ENCODE measurements at places on chromosomes 5 and 9.

DNA sequence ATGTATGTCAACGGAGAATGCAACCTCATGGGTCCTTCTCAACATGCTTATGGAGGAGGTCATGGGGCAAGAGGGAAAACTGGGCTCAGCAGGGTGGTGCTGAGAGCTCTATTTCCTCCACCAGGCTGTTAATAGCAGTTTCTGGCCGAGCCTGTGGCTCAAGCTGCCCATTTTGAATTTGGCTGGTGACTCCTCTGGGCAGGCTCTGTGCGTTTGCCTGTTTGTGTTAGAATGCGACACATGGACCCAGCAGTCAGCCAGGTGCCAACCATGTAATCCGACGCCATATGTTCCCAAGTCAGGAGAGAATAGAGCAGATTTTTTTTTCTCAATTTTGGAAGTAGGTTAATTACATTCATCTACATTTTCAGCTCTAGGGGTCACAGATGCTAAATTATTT is 387.7 kb upstream of the CLINT1 start:
- DNase-seq, result no peak

- DNase-seq, result no peak
These were observed 15.0 kb downstream of the C9orf72 start for GRCh38 chr9:27558307-27558706.

- DNase-seq, result no peak
These were observed 134.0 kb upstream of the MAP3K1 start for GRCh38 chr5:56681346-56681745.

GRCh38 chr9:120197605-120198004 is 382.4 kb downstream of the CDK5RAP2 start:
- DNase-seq, result no peak

DNA sequence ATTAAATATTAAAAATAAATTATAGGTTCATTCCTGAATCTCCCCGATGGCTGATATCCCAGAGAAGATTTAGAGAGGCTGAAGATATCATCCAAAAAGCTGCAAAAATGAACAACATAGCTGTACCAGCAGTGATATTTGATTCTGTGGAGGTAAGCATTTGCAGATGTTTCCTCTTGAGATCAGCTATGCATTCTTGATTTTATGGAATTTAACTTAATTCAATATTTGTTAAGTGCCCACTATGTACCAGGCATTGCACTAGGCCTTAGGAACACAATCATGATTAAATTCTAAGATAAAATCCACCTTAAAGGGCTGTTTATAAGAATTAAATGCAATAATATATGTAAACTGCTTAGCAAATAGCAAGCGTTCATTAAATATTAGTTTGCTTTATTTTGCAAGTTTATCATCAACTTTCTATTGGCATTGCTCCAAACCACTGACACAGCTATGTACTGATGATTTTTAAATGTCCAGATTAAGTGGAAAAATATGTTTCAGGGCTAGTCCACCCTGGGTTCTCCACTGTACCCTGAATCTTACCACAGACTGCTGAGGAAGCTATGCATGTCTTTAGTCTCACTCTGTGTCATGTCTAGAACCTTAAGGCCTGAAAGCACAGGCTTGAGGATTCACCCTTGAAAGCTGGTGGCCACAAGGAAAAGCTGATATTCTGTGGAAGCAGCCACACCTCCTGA is 33.2 kb downstream of the SLC22A4 start:
- no peak for DNase-seq

GRCh38 chr9:91572044-91572443 is 148.4 kb upstream of the NFIL3 start:
- no peak for DNase-seq

DNA sequence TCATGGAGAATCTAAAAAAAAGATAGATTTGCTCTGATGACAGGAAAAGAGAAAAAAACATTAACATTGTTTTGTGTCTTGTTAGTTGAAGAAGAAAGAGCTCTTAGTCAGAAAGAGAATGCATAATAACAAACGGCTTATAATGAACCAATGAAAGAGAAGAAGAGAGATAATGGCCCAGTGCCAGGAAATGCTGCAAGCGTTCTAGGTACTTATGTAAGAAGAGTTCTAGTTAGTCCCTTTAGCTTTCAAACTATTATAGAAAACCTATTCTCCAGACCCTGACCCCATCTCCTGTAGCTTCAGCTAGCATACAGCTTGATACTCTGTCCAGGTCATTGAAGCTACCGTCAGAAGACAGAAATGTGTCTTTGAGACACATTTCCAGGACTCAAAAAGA is 70.2 kb downstream of the FBXL17 start:
- DNase-seq, result no peak

DNA sequence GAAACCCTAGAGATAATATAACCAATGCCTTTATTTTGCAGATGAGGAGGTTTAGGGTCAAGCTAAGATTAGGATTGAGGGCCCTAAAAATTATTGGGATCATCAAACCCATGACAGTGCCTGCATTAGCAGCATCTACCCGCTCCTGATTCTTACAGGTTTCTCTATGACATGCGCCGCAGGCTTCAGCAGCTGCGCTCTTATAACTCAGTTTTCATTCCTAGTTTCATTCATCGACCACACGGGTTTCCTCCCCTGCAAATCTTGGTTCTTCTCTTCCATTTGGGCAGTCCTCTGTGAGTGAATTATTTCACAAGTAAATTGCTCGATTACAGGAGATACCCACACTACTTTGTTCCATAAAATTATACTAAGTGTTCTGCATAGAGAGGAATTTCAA is 137.2 kb downstream of the SLC24A2 start:
- DNase-seq, result no peak

DNA sequence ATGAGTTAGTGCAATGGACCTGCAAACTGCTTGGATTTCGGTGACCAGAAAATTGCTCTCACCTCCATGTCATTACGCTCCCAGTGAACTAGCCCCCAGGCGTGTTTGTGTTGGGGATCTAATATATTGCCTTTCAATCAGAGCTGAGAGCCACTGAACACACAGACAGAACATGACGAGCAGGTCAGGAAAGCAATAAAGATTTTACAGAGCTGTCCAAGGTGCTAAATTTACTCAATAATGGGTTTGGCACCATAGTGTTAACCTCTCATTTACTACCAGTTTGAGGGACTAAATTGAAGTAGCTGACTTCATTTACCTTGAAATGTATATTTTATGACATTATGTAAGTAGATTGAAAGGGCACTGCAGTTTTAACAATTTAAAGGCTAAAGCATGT is 383.0 kb downstream of the EBF1 start:
- no peak for DNase-seq

DNA sequence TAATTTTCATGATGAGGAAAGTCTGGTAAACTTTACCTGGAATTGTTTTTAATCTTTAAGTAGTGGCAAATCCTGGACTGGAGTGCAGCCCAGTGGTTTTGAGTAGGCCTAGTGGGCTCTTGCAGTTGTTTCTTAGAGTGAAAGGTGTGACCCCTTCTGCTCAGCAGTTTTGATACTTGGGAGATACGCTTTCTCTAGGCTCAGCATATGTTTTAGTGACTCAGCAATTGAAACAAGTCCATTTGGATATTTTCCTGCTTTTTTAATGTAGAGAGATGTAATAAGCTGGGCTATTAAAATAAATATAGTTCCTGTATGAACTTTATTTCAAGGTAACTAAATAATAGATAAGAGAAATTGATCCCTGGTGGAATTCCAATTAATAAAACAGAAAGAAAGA is 6.0 kb downstream of the POLR3G start:
- no peak for DNase-seq

GRCh38 chr9:36833954-36834353 is 200.1 kb downstream of the PAX5 start:
- DNase-seq, result no peak

DNA sequence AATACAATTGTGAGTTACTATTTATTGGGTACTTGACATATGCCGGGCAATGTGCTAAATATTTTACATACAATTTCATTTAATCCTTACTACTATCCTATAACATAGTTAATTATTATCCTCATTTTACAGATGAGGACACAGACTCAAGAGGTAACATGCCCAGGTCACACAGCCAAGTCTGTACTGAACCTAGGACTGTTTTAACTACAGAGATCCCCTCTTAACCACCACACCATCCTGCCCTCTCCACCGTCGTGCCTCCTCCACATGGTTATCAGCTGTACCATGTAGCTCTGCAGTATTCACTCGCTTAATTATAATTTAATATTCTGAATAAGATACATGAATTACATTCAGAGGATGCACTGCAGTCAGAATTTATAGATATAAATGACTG is 5.3 kb downstream of the RAB14 start:
- no peak for DNase-seq

- DNase-seq, result no peak
These were observed 53.8 kb upstream of the PAPPA start for GRCh38 chr9:116099821-116100220.

GRCh38 chr9:27554712-27555111 is 18.6 kb downstream of the C9orf72 start:
- DNase-seq, result no peak

- DNase-seq, result no peak
These were observed 6.2 kb downstream of the SLC6A18 start for GRCh38 chr5:1231354-1231905.

DNA sequence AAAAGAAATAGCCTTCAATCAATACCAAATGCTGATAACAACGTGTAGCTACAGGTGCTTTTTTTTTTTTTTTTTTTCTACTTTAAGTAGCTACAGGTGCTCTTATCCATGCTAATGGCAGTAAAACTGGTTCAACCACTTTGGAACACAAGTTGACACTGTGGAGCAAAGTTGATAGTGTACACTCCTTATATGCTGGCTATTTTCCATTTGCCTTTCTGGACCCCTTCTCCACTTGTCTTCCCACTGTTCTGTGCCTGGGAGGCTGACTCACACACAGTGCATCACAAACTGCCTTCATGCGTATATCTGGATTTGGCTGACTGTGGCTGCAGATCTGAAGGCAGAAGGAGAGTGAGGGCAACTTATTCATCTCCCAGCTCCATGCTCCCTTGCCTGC is 247.9 kb downstream of the MSX2 start:
- no peak for DNase-seq

DNA sequence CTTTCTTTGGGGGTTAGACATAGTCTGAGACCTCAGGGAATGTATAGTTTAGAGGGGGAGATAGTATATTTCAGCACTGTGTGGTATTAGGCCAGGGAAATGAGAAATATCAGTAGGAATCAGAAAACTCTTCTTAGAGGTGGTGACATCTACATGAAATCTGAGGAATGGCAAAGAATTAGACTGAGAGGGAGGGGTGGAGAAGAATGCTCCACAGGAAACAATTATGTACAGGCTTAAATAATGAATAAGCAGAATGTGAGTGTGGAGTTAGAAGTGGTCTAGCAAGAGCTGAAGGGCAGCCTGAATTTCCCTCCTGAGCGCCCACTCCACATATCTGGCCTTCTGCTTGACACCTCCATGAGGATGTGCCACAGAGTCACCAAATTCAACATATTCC is 3.6 kb upstream of the MACIR start:
- no peak for DNase-seq

- no peak for DNase-seq
These were observed 292.6 kb upstream of the DAB2 start for GRCh38 chr5:39717176-39717897.

DNA sequence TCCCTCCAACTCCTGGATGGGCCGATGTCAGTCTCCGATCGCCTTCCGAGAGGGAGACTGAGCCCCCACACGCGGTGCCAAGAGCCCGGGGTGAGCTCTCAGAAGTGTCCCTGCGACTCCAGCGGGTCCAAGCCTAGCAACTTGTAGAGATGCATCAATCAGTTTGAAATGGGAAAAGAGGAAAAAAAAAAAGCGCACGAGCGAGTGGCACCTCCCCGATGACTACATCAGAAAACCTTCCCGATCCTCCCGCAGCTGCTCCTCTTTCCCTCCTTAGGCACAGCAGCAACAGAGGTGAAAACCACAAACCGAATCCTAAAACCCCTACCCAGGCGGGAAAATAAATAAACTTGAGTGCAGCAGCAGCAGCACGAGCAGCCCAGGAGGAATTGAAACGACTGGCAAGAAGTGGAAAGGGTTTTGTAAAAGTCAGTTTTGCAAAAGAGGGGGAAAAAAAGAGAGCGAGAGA is 1.0 kb upstream of the EFNA5 start:
- DNase-seq, result no peak

DNA sequence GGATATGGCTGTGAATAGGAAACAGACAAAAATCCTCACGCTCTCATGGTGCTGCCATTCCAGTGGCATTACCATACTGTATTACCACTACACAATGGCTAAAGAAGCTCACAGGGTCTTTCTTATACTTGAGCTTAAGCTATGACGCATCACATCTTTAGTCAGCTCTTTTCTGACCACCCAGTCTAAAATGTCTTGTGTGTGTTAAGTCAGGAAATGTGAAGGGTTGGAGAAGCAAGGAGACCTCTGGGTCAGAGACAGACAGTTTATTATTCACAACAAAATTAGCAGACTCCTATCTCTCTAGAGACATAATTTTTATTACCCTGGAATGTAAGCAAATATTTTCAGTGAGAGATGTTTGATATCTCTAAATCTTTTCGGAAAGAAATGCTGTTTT is 1583.2 kb upstream of the WWC1 start:
- DNase-seq, result no peak

GRCh38 chr5:172685091-172685490 is 44.0 kb downstream of the NEURL1B start:
- no peak for DNase-seq

DNA sequence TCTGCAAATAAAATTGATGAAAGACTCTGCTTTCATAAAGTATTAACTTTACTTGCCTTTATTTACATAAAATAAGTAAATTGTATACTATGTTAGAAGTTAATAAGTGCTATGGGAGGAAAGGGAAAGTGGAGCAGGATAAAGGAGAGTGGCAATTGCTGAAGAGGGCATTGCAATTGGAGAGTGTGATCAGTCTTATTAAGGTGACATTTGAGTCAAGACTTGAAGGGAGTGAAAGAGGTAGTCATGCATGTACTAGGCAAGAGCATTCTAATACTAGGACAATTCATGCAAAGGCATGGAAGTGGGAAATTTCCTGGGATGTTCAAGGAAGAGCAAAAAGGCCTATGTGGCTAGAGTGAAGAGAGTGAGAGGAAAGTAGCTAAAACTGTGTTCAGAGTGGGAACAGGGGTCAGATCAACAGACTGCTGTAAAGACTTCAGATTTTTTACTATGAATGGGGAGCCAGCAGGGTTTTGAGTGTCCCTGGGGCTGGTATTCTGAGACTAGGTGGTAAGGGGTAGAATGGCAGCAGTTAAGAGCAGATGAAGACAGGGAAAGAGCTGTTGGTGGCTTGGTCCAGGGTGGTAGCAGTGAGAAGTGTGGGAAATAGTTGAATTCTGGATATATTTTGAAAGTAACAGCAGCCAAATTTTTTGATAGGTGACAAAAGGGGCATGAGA is 182.3 kb upstream of the RIOK2 start:
- DNase-seq, result no peak

- no peak for DNase-seq
These were observed 13.0 kb upstream of the SH3RF2 start for GRCh38 chr5:145923405-145923804.

- no peak for DNase-seq
These were observed 2.5 kb downstream of the CENPP start for GRCh38 chr9:92328225-92328624.

DNA sequence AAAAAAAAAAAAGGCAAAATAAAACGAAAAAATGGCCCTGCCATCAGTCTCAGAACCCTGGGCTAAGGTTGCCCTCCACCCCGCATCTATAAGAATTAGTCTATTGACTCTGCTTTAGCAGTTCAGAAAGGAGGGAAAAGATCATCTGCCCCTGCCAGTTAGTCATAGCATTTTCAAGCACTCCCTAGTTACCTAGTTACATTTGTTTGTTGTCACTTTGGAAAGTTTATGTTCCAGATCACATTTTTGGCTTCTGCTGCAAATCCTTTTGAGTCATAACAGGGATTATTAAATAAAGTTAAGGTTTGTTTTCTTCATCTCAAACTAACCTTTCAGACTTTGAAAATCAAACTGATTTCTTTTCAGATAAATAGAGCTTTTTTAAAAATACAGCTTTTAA is 52.1 kb downstream of the AQP7 start:
- no peak for DNase-seq

- DNase-seq, result no peak
These were observed 54.9 kb upstream of the SMIM15 start for GRCh38 chr5:61217214-61217613.
